ENCODE measurements at places on chromosomes 11 and 22. TPM values are rescaled to one million over a fixed set of nuclear protein-coding genes. Genes with fewer than 3 reads are reported as not detected.

DNA sequence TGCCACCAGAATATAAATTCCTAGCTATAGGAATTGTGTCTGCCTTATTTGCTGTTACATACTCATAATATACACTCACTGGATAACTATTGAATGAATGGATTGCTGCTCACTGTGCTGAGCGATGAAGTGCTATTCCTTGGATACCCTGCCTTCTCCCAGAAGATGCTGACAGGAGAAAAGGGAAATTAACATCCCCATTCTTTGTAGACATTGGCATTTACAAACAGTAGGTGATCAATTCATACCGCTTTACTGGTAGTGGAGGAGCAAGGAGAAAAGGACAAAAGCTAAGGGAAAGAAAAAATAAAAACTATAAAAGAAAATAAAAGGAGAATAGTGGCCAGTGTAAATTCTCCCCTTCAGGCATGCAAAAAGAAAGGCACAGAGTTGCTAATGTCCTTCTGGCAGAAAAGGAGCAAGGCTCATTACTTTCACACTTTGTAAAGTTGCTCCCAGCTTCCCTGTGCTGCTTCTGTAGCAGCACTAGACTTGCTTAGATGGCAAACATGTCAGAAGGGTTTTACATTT is 183.0 kb downstream of the LUZP2 start:
- no peak for DNase-seq

GRCh38 chr11:76591416-76591815 is 79.1 kb downstream of the LRRC32 start:
- DNase-seq = no peak

DNA sequence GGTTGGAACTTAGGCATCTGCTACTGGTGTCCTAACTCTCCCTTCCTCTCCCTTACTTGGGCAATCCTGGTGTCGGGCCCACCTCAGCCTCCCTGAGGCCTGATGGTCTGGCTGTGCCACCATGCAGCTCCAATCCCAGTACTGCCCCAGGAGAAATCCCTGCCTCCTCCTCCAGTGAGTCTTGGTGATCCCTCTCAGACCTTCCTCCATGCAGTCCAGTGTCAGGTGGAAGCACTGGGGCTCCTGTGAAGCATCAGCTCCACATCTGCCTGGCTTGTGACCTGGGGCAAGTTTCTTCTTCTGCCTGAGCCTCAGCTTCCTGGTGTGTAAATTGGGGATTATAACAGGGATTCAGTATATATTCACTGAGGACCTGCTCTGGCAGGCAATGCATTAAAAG is 1.8 kb upstream of the PELI3 start:
- no peak for DNase-seq

DNA sequence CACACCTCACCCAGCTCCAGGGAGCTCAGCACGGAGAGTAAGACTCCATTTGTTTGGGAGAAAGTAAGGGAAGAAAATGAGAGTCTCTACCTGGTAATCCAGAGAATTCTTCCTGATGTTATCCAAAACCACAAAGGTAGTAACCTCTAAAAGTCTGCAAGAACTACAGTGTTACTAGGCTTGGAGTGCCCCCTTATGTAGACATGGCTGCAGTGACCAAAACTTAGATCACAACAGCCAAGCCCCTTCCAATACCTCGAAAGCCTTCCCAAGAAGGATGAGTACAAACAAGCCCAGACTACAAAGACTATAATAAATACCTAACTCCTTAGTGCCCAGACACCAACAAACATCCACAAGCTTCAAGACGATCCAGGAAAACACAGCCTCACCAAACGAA is 4.9 kb downstream of the UBE2L6 start:
- no peak for DNase-seq

FOXRED2 gene
- total RNA-seq = 11.3 TPM

DNA sequence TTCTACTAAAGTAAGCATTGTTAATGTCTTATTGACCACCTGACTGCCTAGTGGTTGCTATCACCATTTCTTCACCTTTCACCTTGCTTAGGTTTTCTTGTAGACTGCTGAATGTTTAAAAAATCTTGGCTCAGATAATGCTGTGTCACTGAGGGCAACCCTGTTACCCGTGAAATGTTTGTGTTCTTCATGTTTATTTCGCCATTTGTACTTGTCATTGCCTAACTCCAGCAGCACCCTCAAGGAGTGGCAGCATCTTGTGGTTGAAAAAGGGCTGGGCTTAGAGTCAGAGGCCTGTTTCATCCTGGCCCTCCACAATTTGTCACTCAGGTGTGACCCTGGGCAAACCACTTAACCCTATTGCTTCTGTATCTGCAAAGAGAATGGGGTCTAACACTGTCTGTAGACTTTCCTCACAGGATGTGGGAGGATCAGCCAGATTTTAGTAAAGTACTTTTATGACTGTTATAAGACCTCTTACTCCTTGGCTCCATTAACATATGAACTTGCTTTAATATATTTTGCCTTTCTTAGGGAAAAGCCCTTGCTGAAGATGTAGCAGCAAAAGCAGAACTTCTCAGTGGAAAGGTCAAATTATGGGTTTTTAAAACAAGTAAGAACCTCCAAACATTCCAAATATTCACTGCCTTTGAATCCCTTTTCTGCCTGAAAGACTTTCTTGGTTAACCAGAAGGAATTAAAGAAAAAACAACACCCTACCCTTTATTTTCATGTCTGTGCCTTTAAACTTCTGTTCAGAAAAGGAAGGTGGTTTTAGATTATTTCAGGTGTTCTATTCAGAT is 154.5 kb upstream of the C11orf87 start:
- no peak for DNase-seq

- no peak for DNase-seq
These were observed 29.2 kb downstream of the GUCY1A2 start for GRCh38 chr11:106989078-106989455.

DNA sequence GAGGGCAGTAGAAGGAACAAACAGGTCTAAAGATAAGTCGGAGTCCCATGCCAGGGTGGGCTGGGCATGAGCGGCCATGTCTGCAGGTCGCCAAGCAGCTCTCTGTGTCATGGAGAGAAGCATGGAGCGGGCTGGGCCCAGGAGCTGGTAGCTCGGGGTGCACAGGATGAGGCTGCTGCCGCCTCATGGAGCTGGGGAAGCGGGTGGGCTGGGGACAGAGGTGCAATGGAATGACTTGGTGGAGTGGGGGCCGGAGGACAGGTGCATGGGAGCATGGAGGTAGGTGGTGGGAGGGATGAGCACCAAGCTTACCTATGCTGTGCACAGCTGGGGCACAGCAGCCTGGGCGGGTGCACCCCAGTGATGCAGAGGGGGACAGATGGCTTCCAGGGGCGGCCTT is 3.6 kb downstream of the NRXN2 start:
- no peak for DNase-seq

- peak; percentile 79 for DNase-seq
These were observed 11.6 kb downstream of the MMP3 start for GRCh38 chr11:102831489-102832440.

SLC6A5 gene
- total RNA-seq = not detected

- no peak for DNase-seq
These were observed 1.2 kb downstream of the SVIP start for GRCh38 chr11:22828373-22828772.

MRGPRX3 gene
- total RNA-seq = 0.17 TPM

GRCh38 chr11:13338019-13338426 is 60.4 kb downstream of the BMAL1 start:
- no peak for DNase-seq

- DNase-seq = no peak
These were observed 5.1 kb downstream of the KRTAP5-7 start for GRCh38 chr11:71532036-71532610.

LDHAL6A gene
- total RNA-seq = not detected

KDELR3 gene
- total RNA-seq = 22.8 TPM

DNA sequence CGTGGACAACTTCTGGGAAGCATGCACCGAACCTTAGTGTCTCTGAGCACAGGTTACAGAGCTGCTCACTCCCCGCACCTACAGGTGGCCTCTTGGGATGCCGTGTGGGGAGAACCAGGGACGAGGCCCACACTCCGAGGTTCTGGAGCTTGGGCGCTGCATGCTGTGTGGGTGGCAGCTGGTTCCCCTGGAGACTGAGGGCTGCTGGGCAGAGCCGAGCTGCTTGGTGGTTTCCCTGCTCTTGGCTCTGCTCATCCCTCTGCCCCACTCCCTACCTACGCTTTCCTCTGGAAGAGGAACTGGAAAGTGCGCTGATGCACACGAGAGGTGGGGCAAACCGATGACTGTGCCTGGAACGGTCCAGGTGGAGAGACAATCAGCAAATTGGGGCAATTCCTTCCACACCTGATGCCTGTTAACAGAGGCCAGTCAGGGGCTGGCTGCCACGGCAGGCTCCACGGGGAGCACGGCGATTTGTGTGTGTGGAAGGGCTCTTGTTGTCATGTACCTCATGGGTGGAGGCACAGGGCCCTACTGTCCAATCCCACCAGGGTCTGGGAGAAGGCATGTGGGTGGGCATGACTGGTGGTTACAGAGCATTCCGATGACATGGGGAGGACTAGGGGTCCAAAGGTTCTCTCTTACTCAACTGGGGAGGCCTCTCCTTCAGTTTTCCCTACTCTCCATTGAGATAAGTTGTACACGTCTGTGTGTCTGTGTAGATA is 60.9 kb downstream of the ST14 start:
- peak; percentile 5 for DNase-seq

GRCh38 chr11:5737670-5738392 is 1.6 kb downstream of the OR56B1 start:
- DNase-seq = no peak

SMC1B gene
- not detected for total RNA-seq

GRCh38 chr22:28792491-28793383 is 7.6 kb downstream of the XBP1 start:
- DNase-seq = no peak

OR10G4 gene
- total RNA-seq = not detected

ACRV1 gene
- total RNA-seq = not detected

DNA sequence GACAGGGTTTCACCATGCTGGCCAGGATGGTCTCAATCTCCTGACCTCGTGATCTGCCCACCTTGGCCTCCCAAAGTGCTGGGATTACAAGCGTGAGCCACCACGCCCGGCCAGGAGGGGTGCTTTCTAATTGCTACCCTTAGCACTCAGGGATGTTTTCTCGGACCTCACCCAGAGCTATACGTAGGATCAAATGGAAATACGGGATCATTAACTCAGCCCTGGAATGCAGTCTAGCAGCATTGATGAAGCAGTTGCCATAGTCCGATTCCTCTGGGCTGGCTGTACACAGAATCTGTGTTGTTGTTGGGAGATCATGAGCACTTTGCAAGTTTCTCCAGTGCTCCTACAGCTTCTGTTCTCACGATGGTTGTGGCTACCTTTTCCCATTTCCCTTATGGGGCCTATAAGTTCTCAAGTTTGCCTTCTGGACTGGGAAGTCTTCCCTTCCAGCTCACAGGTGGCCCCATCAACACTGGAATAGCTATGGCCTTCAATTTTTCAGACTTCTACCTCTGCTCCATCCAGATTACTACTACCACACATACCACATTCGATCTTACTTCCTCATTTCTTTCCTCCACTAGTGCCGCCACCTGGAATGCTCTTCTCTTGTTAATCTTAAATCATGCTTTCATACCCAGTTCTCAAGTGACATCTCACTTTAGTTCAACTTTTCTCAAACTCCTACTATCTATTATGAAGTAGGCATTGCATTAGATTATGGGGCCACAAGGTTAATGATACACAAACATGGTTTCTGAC is 16.1 kb upstream of the PCF11 start:
- DNase-seq = no peak

DNA sequence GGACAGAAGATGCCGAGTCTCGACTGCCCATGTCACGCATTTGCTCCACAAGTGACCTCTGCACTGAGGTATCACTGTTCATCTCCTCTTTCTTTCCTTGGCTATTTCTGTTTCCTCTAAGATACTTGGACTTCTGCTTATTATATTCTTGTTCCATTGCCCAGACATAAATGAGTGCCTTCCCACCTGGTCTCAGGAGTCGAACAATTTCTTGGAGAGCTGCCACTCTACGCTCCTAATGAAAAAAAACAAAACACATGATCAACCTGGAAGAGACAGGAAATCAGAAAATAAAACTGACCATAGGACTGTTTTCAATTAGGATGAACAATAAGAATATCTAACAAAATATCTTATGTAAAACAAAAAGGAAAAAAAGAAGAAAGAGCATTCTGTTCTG is 47.4 kb upstream of the CWF19L2 start:
- no peak for DNase-seq

DNA sequence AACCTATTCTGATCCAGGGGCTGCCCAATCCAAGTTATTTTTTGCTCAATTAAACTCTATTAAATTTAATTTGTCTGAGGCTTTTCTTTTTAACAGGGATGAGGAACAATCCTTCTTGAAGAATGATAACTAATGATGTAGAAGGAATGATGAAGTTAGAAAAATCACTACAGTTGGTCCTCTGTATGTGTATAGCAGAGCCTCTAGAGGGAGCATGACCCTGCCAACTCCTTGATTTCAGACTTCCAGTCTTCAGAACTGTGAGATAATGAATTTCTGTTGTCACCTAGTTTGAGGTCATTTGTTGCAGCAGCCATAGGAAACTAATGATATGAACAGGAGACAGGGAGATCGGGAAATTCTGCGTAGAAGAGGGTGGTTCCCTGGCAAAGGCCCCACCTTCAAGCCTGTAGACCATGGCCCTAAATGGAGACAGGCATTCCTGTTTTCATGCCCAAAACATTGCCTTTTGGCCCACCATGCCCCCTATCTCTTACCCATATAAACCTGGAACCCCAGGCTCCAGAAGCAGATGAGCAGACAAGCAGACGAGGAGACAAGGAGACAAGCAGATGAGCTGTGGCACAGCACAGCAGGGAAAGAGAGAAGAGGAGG is 7.7 kb upstream of the QSER1 start:
- no peak for DNase-seq

GRCh38 chr11:68673991-68674390 is 10.4 kb upstream of the GAL start:
- no peak for DNase-seq

GRCh38 chr22:37362621-37363020 is 64.7 kb downstream of the ELFN2 start:
- DNase-seq = no peak

DNA sequence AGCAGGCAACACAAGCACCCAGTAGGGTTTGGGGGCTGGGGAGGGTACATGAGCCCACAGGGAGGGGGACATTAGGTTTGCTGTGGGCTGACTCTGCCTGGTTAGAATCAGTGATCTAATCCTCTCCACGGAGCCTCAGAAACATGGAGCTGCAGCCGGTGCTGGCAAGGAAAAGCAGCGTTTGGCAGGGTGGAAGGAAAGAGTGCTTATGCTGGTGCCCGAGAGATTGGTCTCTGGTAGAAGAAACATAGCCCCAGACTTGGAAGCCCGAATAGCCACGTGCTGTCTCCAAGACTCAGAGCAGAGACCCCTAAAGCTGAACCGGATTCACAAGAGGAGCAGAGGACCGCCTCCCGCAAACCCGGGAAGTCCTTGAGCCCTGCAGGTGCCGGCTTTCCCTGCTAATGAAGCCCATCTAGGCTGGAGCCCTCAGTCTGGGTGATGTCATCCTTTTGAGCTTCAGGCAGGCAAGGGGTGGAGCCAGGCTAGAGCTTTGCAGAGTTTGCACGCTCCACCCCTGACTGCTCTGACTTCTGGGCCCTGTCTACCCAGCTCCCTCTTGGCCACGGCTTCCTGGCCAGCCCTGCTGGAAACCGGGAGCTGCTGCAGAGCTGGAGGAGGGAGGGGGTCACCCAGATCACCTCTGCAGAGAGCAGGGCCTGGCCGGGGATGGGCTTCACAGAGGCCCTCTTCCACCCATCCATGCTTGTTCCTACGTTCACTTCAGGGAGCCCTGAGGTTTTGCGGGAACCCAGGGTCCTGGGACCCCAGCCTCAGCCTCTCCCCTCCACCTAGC is 35.0 kb upstream of the JAM3 start:
- peak; percentile 82 for DNase-seq

Measured in mucosa of gallbladder (tissue), 1 donor.